ENCODE measurements at places on chromosomes 5 and 9.

DNA sequence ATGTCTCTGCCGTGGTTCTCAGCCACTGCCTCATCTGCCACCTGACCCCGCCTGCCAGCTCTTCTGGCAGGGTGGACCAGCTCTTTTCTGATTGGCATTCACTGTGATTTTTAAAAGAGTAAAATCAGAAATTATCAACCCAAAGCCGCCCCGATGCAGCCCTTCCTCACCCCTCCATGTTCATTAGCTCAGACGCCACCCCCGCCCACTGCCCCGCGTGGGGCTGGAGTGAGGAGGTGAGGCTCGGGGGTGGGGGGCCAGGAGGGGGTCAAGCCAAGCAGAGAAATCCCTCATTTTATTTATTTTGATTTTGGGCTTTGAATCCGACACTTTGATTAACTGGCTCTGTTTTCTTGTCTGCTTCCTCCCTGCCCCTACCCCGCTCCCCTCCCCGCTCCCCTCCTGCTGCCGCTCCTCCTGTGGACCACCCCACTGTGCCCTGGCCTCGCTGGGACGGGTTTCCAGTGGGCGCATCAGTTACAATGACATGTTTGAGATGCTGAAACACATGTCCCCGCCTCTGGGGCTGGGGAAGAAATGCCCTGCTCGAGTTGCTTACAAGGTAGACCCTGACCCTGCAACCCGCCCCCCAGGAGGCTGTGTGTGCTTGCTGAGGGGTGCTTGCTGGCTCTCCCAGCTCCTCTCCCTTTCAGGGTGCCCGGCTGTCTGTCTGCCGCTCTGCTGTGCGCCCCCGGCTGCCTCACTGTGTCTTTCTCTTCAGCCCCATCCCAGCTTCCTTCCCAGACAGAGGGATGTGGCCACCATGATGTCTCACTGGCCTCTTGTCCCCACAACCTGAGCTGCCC lies 224.9 kb downstream of the CACNA1B start:
- no peak for DNase-seq

GRCh38 chr9:104142799-104143549 lies 48.9 kb downstream of the SMC2 start:
- DNase-seq = no peak

- no peak for DNase-seq
These were observed 19.1 kb downstream of the IQGAP2 start for GRCh38 chr5:76422227-76422626.

DNA sequence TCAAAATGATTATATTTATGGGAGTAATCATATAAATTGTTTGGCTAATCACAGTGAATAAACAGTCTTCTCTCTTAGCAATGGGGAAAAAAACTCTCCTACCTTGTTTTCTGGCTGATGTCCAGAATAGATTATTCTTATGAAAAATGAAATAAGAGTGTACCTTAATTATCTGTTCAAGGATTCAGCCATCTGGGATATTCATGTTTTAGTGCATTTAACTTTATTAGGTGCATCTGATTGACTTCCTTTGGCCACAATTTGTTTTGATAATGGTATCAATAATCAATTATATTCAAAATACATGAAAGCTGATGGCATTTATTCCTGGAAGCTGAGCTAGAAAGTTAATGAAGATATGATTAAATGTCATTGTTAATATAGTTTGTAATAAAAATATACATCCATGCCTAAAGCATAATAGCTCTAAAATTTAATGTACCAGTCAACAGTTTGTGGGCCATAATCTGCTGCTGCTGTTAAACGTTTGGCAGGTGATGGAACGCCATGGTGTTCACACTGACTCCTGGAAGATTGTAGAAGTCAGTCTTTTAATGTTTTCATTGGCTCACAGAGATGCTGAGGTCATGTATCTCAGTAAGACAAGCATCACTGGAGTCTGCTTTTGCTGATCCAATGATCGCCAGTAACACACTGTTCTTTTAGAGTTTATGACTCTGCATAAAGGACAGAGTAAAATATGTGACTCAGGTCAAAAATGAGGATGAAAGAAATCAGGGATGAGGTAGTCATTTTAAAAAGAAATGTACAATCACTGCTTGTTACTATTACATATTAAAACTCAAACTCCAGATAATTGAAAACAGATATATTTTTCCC lies 105.8 kb downstream of the ISL1 start:
- DNase-seq = no peak

Measured in stimulated activated CD8-positive, alpha-beta memory T cell treated with anti-CD3 and anti-CD28 coated beads, Interleukin-15, amount 100 ng/mL, for 24 hours (primary cell).